ENCODE measurements at places on chromosomes 1 and 21.

DNA sequence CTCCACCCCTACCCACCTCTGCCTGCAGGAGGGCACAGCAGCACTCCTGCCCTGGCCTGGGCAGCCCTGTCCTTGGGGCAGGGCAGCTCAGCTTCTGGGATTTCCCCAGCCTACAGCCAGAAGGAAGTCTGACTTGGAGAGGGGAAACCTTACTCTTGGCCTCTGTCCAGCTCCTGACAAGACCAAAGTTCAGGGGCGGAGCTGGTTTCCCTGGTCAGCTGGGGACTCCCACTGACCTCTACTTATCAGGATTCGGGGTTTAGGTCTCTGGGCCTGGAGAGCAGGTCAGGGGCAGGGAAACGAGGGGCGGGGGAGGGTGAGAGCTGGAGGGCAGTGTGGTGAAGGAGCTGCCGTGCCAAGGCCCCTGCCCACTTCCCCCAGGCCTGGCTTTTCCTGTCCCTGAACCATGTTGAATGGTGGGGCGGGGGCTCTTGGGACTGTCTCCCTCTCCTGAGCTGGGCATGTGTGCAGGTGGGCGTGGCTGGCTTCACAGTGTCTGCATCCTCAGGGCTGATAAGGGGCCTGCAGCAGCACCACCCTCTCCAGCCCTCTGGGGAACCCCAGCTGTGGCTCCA is 16.8 kb upstream of the ETV3 start:
- peak; percentile 71 for DNase-seq

GRCh38 chr1:62082456-62083363 is 111.9 kb upstream of the L1TD1 start:
- DNase-seq, result peak; percentile 18

DNA sequence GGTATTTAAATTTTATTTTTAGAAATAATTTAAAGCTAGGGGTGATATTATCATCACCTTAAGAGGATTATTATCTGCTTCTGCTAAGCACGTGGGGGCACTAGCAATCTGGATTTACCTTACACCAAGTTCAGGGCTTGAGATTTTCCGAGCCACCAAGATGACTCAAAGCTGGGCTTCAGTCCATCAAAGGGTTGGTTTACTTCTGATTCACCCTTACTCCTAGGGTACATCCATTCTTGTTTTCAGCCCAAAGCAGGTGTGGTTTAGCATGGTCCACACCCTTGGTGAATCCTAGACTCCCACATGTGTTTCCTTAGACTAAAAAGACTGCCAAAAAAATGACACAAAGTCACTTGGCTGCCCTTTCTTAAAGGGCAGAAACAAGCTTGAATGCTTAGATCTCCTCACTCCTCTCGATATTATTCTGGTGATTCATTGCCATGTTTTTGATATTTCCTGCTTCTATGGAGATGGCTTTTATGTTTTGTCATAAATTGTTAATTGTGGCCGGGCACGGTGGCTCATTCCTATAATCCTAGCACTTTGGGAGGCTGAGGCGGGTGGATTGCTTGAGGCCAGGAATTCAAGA is 9.8 kb upstream of the PRSS38 start:
- no peak for DNase-seq

- no peak for DNase-seq
These were observed 25.9 kb downstream of the IL12RB2 start for GRCh38 chr1:67333603-67334002.

- no peak for DNase-seq
These were observed 75.2 kb downstream of the NFIA start for GRCh38 chr1:61157468-61157987.

GRCh38 chr1:175067362-175068106 is at the start of gene TNN:
Gene TNN (plus strand): TSS chr1:175067833. CDS start chr1:175077419, 9,586 bp downstream.
- no peak for DNase-seq

DNA sequence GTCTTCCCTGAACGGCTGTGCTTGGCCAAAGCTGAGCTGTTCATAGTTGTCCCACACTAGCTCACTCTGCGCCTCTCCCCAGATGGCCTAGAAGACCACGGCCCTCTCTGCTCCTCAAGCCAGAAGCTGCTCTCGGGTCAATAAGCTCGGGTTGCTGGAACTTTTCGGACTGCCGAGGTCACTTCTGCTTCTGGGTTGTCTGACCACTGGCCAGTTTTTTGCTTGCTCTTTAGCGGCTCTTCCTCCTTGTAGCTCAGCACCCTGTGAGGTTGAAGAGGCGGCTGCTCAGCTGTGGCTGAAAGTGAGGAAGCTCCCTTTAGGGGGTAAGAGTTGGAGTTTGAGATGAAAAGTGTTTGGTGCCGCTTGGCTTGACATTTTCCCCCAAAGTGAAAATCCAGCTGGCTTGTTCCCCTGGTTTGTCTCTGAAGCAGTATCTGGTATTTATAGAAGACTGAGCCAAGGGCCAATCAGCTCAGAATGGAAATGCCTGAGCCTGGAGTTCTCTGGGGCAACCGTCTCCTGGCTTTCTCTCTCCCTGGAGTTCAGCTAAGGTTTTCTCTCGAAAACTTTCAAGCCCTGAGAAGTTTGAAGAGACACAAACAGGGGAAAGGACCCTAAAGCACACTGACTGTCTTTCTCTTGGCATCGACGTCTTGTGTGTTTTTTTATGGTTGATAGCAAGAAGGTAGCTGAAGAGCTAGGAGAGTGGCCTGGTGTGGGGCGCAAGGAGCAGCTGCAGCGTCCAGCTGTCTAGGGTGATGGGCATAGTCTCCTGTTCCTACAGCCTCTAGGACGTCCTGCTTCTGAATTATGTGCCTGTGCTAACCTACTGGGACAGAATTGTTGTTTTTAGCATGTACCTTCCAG is 72.0 kb downstream of the SYT6 start:
- DNase-seq, result no peak

GRCh38 chr1:25688390-25689119 is 72.0 kb downstream of the MAN1C1 start:
- no peak for DNase-seq

DNA sequence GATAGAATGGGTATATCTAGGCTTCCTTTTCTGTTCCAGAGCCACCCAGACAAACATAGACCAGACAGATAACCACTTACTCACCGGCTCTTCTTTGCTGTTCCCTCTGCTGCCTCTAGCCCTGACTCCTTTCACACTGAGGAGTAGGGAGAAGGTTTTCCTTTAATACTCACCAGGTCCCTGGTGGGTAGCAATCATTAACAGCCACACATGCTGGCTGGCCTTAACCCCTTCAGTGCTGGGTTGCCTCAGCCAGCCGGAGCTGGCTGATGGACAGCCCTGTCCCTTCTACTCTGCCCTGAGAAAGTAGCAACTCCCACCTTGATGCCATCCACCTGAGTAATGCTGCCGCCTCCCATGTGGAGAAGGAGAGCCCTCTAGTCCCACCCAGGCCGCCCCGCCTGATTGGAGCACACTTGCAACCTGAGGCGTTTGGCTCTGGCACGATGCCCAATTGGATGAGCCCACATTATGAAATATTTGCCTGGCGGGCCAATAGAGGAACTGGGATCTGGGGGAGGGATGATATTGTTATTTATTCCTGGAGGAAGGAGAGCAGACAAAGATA is 71.6 kb downstream of the PLEKHA6 start:
- DNase-seq, result no peak

DNA sequence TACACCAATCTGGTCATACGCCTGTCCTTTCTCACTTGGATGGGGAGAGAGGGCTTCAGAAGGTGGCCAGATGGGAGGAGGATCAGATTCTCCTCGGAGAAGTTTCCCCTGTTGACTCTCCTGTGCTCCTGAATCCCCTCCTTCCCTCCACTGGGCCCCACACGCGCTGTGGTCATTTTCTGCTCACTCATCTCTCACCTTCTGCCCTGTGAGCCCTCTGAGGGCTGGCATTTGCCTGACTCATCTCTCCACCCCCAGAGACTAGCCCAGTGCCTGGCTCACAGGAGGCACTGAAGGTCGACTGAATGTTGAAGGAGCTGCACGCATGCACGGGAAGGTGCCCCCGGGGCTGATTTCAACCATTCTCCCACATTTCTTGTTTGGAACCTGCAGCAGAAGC is 14.2 kb downstream of the ABCA4 start:
- no peak for DNase-seq

All from hematopoietic multipotent progenitor cell treated with erythropoietin and hydrocortisone succinate and interleukin-3 and kit ligand, for 17 days (in vitro differentiated cells).